ENCODE measurements at places on chromosomes 12 and 14.

DNA sequence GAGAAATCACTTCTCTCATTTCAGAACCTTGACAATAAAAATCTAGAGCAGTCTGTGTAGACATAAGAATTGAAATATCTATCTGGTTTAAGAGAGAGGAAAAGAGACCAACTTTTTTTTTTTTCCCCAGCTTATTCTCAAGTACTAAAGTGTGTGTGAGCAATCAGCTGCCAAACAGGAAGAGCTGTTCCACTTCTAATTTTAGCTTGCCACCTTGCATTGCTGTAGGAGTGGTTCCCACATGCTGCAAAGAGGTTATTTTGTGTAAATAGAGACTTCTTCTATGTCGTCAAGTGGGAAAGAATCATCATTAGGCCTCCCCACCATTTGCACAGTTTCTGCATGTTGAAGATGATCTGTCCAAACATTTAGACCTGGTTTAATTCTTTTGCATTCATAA, 142.6 kb downstream of the NPAS3 start:
- DNase-seq, result no peak

DNA sequence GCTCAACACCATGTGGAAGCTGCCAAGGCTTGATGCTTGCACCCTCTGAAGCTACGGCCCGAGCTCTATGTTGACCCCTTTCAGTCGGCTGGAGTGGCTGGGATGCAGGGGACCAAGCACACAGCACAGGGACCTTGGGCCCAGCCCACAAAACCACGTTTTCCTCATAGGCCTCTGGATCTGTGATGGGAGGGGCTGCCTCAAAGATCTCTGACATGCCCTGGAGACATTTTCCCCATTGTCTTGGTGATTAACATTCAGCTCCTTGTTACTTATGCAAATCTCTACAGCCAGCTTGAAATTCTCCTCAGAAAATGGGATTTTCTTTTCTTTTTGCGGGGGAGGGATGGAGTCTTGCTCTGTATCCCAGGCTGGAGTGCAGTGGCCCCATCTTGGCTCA, 46.3 kb downstream of the MON2 start:
- DNase-seq, result no peak

GRCh38 chr12:105325117-105325516, 5.4 kb upstream of the C12orf75 start:
- DNase-seq, result no peak

DNA sequence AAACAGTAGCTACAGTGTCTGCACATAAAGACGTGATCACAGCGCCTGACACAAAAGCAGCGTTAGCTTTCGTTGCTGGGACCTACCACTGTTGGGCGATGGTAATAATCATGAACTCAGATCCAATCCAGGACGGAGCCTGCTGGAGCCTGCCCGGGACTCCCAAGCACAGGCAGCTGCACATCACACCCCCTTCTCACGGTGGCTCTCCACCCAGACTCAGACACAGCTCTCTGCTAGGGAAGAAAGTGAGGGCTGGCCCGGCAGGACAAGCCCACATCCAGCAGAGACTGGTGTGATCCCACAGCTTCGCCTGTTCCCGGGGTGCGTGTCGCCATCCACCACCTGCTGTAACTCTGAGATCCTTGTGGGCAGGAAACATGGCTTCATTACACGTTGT, 49.9 kb upstream of the FOXN3 start:
- no peak for DNase-seq

GRCh38 chr12:127903146-127903545, 363.8 kb upstream of the TMEM132C start:
- no peak for DNase-seq

DNA sequence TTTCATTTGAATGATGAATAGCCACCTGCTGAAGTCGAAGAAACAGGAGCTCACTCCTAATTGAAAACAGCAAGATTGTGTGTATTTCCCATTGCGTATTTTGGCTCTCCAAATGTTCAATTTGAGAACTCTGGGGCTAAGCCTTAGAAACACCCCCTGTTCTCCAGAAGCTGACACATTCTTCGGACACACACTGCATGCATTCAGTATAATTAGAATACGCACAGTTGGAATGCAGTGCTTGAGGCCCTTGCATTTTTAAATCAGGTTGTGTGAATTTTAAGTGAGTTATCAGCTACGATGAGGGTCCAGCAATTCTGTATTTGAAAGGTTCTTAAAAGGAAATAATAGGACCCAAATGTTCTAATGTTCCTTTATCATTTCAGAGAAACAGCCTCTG, 103.8 kb downstream of the PRKD1 start:
- DNase-seq, result no peak

DNA sequence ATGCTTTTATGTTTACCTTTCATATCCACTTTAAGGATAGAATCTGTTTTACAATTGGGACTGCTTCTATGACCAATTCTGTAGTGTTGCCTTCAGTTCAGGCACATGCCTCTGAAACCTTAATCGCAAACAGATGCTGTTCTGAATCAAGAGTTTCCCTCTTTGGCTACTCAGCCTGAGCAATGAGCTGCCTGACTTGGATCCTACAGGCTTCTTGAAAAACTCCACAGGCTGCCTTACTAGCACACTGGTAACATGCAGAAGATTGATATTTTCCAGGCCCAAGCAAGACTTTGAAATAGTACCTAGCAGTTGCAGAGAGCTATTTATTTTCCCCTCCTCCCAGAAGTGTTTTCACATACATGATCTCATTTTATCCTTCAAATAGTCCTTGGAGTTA, 34.8 kb upstream of the PMCH start:
- no peak for DNase-seq

DNA sequence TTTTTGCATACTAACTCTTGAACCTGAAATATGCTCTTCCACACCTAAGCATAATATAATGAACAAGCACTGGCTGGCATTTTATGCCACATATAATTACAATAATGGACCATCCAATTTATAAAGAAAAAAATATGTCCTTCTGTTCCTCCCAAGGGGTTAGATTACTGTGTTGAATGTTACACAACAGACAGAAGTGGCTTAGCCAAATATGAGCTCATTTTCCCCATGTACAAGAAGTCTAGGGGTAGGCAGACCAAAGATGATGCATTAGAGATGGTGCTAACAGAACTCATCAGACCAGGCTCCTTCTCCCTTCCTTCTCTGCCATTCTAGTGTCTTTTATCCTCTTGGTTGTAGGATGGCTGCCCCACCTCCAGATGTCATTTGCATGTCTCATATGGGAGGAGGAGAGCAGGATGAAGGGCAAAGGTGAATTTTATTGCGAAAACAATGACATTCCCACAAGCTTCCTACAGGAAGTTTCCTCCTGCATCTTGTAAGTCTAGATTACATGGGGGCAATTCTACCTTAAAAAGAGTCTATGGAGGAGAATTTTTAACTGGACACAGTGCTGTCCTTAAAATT, 43.9 kb upstream of the SLC2A13 start:
- no peak for DNase-seq

DNA sequence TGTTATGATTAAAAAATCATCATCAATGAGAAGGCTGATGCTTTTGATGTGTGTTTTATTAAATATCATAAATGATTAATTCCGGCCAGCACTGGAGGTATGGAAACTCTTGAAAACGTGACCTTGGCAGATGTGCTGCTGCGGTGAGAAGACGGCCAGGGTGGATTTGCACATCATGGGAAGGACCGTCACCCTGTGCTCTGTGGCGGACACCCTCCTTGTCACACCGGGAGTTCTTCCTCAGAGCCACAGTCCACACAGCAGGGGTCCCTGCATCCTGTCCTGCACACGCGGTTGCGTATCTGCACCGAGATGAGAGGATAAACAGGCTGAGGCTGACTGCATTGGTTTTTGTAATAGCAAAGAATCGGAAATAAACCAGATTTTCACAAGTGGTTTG, 33.5 kb downstream of the FZD10 start:
- no peak for DNase-seq

GRCh38 chr14:71560751-71561150, 371.5 kb upstream of the RGS6 start:
- DNase-seq, result no peak

- DNase-seq, result no peak
These were observed 7.6 kb upstream of the VASH1 start for GRCh38 chr14:76753541-76754198.

- DNase-seq, result no peak
These were observed 22.3 kb upstream of the CTDSP2 start for GRCh38 chr12:57868851-57869268.

DNA sequence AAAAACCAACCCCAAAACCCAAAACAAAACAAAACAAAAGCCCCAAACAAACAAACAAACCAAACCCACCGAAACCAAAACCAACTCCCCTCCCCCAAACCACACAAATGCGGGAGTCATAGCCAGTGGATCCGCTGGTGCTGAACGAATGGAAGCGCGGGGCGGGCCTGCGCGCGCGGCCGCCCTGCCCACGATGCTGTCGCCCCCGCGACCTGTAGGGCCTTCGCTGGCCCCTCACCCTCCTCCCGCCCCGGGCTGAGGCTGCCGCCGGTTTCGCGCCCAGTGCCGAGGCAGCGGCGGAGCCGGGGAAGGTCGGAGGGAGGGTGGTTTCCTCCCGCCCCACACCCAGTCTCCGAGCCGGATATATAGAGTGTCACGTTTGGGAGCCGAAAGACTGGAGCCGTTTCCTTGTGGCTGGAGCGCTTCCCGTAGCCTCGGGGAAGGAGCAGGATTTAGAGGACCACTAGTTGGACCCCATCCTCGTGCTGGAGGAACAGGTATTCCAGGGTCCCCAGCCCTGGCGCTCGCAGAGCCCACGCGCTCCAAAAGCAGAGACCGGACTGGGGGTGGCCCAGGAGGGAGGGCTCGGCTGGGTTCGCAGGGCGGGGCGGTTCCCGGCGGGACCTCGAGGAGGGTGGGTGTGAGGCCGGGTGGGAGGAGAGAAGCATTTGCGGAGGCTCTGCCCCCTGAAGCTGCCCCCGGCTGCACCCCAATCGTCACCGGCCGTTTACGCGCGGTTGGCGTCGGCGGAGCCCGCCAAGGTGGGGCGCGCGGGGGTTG, at the start of gene FAR2:
Gene FAR2, plus strand, starts transcription at position 368 of the 780 bp plus-strand sequence. CDS start 121,172 bp downstream, outside the sequence.
- peak; percentile 76 for DNase-seq

GRCh38 chr12:71036526-71036925, 116.0 kb upstream of the PTPRR start:
- DNase-seq, result no peak

DNA sequence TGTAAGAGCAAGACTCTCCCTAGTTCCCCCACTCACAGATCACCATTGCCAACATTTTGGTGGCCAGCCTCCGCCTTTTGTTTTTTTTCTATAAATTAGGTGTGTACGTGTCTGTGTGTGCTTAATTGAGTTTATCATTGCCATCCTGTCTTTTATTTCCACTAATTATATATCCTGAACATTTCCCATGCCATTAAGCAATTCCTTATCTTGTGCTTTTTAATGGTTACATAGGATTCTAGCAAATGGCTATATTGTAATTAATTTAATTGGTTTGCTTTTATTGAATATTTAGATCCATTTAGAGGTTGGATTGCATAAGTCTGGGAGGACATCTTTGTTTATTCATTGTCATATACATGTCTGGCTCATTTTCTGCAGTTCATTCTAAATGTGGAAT, 107.3 kb upstream of the RTL1 start:
- no peak for DNase-seq

GRCh38 chr12:109494348-109494881, 17.0 kb downstream of the UBE3B start:
- no peak for DNase-seq

DNA sequence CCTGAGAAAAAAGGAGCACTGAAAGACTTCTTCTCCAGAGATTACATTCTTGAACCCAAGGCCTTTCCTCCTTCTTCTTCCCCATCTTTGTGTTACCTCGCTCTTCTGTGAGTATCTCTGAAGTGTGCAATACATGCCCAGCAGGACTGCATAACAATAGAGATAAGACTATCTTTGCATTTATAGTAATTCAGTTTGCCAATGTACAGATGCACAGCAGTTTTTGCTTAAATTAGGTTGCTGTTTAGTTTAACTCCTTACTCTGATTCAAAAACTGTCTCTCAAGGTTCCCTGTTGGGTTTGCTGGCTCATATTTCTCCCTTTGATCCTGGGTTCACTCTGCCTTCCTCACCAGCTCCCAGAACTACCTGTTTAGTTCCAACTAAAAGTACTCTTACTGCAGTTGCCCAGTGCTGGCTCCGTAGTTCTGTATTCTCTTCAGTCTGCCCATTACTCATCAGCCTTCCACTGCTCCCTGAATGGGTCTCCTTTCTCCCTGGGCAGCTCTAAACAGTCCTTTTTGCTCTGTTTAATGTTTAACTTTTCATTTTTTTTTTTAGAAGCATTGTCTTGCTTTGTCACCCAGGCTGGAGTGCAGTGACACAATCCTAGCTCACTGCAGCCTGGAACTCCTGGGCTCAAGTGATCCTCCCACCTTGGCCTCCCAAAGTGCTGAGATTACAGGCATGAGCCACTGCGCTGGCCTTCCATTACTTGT, 180.6 kb upstream of the CAND1 start:
- DNase-seq, result no peak

DNA sequence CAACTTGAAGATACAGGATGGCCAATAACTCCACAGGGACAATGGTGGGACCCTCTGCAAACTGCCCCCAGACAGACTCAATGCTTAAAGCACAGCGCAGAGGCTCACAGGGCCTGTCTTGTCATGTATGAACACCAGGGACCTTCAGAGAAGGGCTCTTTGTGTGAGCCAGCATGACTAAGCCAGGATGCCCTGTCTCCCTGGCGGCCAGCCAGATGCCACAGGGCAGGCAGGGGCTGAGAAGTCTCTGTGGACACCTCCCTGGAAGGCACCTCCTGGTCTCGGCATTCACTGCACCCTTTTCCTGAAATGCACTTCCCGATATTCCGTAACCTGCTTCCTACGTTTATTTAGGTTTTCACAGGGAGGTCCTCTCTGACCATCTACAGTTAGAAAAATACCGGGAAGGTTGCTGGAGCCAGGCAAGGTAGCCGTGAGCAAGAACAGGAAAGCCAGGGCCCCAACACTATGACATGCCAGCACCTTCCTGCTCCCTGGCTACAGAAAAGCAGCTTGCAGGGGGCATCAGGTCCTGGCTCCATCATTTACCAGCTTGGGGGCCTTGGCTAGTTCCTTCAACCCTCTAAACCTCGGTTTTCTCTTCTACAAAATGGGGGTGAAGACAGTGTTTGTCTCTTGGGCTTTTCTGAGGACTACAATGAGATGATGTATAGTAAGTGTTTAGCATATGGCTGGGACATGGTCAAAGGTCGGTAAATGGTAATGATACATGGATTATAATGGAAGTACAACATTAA, 65.0 kb downstream of the PITPNM2 start:
- no peak for DNase-seq

GRCh38 chr12:103986829-103987228, 21.2 kb downstream of the TDG start:
- no peak for DNase-seq

DNA sequence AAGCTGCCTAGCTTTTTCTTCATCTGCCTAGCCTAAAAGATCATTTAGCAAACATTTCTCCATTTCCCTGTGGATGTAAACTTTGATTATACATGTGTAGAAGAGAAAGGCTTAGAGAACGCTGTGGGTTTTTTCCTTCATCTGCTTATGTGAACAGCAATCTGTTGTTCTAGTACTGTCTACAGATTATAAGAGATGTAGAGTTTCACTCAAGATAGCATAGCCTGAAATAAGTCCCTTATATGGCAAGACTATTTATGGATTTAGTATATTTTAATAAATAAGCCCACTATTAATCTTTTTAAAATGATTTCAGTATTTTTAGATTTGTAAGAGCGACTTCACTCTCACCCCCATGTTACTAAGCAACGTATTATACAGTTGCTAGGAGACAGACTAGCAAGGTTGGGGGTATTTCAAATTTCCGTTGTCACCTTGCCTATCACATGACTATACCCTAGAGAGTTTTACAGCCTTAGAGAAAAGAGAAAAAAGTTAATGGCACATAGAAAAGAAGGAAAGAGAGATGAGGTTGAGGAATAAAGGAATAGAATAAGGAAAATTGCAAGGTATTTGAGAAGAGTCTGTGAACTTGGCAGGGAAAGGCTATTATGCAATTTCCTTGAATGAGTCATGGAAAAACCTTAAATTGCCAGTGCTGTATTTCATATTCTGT, 12.2 kb upstream of the TUBA1A start:
- peak; percentile 82 for DNase-seq

Data from KBM-7 (cell line).